Endodermal cell (in vitro differentiated cells): ENCODE measurements at places on chromosomes 5 and 9. TPM values are rescaled to one million over a fixed set of nuclear protein-coding genes. Genes with fewer than 3 reads are reported as not detected.

- H3K27ac ChIP-seq: no peak overlapping the region
- H3K36me3 ChIP-seq: peaks cover 7% of the 10 kb centered on the region
- DNase-seq: peak; percentile 63
- no peak overlapping the region for H3K4me3 ChIP-seq
Measured at GRCh38 chr5:10635257-10635866, 71.5 kb downstream of the ANKRD33B start.

DNA sequence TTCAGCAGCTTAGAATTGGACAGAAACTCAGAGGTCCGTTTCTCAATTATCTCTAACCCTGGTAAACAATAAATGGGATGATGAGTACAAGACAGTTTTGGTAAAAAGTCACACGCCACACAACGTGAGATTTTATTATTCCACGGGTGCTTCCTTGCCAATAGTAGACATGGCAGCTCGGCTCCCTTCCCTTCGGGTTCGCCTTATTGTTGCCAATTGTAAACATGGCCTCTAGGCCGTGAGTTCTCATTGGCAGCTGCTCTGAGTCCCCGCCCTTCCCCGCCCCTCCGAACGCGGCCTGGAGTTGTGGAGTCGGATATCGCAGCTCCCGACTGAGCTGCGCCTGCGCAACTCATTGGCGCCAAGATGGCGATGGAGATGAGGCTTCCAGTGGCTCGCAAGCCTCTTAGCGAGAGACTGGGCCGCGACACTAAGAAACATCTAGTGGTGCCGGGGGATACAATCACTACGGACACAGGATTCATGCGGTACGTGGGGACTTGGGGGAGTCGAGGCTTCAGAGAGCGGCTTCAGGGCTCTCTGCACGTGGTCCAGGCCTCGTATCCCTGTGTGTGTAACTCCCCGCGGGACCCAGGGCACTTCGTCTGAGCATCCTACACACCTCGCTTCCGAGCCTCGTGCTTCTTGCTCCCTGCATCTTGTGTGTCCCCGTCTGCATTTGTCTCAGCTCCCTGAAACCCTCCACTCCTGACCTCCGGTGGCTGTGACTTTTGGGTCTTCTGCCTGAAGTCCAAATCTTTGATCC is at the start of gene EXOSC2:
Gene EXOSC2, plus strand, starts transcription at position 355 of the 766 bp plus-strand sequence. Its CDS starts 12 bp downstream, at position 367.
- H3K4me1 ChIP-seq: no peaks in the 10 kb centered on the region
- peak; percentile 99 for DNase-seq
- peaks cover 31% of the 10 kb centered on the region for H3K36me3 ChIP-seq
- H3K27ac ChIP-seq: no peak within 1 kb of the TSS
- H3K27me3 ChIP-seq: no peaks in the 10 kb centered on the region

DAB2 gene
- 21.6 and 23.8 TPM in 2 replicates for total RNA-seq

FAM200C gene
- 2.4 and 3.0 TPM in 2 replicates for total RNA-seq
